NCI-H446 (cell line): ENCODE measurements at places on chromosomes 2 and 18.

DNA sequence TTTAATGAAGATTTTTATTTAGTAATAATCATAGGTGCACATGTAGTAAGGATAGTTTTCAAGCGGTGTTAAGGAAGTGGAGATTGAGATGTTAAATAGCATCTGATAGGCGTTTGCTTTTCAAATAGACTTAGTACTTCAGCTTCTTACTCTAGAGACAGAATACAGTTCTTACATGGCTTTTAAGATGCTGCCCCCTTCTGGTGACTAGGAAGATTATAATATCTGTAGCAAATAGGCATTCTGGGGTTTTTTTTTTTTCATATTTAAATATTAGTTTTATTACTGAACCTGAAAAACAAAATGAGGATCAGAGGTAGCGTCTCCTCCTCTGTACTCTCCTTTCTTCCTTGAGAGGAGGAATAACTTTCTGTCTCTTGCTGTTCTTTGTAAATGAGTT is 100.2 kb downstream of the AGAP1 start:
- peak; percentile 40 for DNase-seq

GRCh38 chr2:39836638-39837037 is 57.6 kb upstream of the THUMPD2 start:
- no peak for DNase-seq

- DNase-seq = no peak
These were observed 441.1 kb downstream of the LRATD1 start for GRCh38 chr2:15073664-15074063.

DNA sequence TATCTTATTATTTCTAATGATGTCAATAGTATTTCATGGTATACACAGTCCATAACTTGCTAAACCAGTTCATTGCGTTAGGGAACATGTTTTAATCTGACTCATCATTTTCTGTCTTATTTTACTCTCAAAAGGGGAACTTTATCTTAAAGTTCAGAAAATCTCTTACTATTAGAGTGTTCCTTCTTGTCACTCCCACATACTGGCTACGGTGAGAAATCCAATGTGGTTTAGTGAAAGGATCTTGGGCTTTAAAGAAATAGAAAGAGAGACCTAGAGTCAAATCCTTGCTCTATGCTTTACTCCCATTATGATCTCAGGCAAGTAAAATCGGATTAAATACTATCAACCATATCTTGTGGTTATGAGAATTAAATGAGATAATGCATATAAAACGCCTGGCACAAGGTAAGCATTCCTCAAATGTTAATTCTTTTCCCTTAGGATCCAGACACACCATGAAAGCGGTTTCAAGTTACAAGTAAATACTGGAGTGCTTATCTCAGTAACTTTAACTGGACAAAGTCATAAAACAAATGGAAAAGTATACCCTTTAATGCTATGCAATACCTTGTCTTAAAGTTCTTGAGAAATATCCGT is 576.0 kb downstream of the ARHGAP15 start:
- DNase-seq = no peak

- DNase-seq = no peak
These were observed 532.0 kb upstream of the POU3F3 start for GRCh38 chr2:104321796-104322349.

GRCh38 chr2:76998152-76998551 is 524.0 kb downstream of the LRRTM4 start:
- no peak for DNase-seq
